T-helper 2 cell (primary cell): ENCODE measurements at places on chromosomes 16 and 17.
A peak's percentile ranks its signal among the peaks of the same experiment; 100 is the strongest.

DNA sequence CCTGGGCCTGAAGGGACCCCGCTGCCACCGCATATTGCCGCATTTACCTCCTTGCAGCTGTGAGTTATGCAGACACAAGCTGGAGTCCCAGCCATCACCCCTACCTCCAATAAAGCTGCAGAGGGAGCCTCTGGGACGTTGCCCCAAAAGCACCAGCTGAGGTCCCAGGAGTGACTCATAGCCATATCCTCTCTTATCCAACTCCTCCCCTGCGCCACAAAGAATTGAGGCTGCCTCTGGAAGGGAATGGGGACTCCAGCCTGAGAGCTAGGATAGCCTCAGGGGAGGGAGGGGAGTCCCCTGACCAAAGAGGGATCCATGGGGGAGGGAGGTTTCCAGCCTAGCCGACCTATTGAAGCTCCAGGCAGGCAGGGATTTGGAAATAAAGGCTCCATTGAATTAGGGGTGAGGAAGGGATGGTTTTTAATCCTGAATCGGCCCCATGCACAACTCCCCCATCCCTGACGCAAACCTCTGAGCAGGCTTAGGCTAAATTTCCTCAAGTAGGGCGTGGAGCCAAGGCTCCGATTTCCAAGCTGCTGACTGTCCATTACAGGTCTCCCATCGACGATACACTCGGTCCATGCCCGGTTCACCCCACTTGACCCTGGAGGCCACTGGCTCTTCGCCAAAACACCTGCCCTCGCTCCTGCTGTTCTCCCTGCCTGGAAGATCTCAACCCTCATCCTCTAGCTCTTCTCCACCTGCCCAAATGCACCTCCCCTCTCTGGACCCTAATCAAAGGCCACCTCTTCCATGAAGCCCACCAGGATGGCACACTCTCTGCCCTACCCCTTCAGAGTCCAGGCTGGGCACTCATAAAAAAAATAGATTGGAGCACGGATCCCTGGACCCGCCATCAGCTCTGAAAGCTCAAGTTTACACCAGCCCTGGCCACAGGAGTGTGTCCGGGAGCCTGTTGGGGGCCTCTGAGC lies 27.5 kb downstream of the PIMREG start:
- no peak for DNase-seq

DNA sequence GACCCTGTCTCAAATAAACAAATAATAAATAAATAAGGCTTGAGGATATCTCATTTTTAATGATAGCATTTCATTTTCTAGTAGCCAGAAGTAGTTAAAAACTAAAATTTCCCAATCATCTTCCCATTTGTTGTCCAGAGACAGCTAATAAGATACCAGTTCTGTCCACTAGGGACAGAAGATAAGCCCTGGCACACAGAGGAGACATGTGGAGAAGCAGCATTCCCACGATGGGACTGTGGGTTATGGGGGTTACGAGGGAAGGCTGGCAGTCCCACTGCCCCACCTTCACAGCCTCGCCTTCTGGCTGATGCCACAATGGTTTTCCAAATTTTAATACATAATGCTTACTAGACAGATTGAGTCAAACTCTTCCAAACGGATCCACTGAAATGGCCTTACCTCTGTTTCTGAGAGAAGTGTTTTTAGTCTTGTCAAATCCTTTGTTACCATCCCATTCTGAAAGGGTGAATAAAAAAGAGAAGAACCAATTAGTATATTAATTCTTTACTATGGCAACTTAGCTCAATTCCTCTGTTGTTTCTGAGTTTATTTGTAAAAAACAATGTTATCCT lies 44.2 kb downstream of the HELZ start:
- DNase-seq = no peak

- DNase-seq = no peak
Measured at GRCh38 chr17:12287953-12288352, 267.3 kb downstream of the MAP2K4 start.

DNA sequence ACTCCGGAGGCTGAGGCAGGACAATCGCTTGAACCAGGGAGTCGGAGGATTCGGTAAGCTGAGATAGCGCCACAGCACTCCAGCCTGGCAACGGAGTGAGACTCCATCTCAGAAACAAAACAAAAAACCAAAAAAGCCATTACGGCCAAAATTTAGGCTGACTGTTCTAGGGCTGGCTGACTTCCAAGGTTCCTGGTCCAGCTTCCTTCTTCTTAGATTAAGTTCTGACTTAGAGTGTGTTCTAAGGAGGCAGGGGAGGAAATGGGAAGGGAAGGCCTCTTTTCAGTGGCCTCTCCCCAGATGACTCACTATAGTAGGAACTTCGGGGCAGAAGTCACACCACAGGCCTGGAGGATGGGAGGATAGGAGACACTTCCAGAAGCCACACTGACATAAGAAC lies 27.7 kb upstream of the CLEC18B start:
- DNase-seq = no peak

GRCh38 chr16:5490499-5490898 lies 392.9 kb upstream of the EEF2KMT start:
- no peak for DNase-seq

GRCh38 chr16:22871861-22872260 lies 57.9 kb downstream of the HS3ST2 start:
- no peak for DNase-seq

- DNase-seq = no peak
Measured at GRCh38 chr17:82966415-82966814, 113.0 kb upstream of the METRNL start.

GRCh38 chr16:14509055-14509454 lies 121.0 kb downstream of the PARN start:
- no peak for DNase-seq

GRCh38 chr17:57035971-57036481 lies 49.0 kb upstream of the AKAP1 start:
- DNase-seq = no peak

- peak; percentile 88 for DNase-seq
Measured at GRCh38 chr16:27270349-27270748, 1.8 kb upstream of the NSMCE1 start.

GRCh38 chr17:78239489-78239931 lies 8.1 kb downstream of the TMEM235 start:
- DNase-seq = no peak

GRCh38 chr16:17392857-17393692 lies 77.7 kb downstream of the XYLT1 start:
- no peak for DNase-seq

- peak; percentile 67 for DNase-seq
Measured at GRCh38 chr17:77444984-77445759, 304.4 kb downstream of the SEC14L1 start.

DNA sequence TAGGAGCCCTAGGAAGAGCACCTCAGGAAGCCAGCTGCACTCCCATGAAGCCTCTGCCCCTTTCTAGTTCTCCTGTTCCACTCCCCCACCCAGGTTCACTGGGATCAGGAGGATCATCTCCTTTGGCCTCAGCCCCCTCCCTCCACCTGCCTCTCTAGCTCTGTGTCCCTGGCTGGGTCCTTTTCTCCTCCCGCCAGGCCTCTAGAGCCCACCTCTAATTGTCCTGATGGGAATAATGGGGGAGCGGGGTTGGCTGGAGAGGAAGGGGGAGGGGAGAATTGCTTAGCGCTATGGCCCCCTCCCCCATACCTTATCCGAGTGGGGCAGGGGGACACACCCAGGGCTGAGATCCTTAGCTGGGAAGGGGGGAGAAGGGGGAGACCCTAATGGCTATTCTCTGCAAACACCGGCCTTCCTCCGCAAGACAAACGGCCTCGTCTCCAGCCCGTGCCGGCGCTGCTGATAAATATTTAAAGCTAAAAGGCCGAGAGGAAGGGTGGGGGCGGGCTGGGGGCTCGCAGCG lies 997 bp downstream of the HOXB7 start:
- no peak for DNase-seq

DNA sequence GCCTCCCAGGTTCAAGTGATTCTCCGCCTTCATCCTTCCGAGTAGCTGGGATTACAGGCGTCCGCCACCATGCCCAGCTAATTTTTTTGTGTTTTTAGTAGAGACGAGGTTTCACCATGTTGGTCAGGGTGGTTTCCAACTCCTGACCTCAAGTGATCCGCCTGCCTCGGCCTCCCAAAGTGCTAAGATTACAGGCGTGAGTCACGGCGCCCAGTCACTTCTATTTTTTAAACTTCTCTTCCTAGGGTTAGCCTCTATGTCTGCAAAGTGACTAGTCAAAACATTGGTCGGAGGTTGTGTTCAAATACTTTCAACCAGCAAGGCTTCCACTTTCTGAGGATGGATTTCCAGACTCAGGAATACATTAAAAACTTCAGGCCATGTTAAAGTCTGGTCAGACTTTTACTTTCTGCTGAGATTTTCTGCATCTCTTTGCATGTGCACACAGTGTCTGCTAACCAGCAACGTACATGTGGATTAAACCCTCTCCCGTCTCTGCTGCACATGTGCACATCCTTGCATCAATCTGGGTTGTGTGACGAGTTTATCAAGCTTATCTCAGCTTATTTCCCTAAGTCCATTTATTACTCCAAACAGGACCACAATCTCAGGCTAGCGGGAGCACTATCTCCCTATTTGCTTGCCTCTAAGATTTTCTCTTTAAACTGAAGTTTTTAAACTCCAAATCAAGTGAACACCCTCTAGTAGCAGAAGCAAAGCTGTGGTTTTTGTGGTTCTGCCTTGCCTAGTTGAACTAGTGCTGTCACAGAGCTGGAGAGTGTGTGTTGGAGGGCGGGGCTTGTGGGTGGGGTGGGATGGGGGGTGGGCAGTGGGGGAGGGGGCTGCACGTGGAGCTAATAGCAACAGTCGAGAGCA lies 525.2 kb upstream of the GOT2 start:
- DNase-seq = no peak
